ENCODE measurements at places on chromosomes 7 and 10. TPM values are rescaled to one million over a fixed set of nuclear protein-coding genes. Genes with fewer than 3 reads are reported as not detected.
A peak's percentile ranks its signal among the peaks of the same experiment; 100 is the strongest.

ATAD1 gene
- 55.9 TPM for total RNA-seq

DNA sequence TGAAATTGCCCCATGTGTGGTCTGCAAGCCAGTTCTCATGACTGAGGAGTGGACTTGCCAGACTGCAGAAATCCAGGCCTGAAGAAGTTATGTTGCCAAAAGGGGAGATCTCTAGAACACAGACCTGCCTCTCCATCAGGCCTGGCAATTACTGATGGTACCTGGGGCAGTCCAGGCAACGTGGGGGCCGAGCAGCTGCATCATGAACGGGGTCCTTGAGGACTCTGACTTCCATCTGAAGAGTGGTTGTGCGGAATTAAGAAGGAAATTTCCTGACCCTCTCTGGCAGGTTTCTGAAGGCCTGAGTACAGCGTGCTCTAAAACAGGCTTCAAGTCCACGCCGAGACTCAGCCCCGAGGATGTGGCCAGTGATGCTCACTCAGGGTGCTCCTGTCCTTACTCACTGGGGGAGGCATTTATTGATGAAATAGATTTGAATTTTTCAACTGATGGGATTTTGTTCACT lies 30.4 kb downstream of the RAMP3 start:
- no peak overlapping the region for H3K27ac ChIP-seq
- peaks cover 5% of the 10 kb centered on the region for H3K36me3 ChIP-seq
- DNase-seq, result no peak
- H3K27me3 ChIP-seq, result peaks cover 26% of the 10 kb centered on the region
- no peak overlapping the region for H3K4me3 ChIP-seq

DNA sequence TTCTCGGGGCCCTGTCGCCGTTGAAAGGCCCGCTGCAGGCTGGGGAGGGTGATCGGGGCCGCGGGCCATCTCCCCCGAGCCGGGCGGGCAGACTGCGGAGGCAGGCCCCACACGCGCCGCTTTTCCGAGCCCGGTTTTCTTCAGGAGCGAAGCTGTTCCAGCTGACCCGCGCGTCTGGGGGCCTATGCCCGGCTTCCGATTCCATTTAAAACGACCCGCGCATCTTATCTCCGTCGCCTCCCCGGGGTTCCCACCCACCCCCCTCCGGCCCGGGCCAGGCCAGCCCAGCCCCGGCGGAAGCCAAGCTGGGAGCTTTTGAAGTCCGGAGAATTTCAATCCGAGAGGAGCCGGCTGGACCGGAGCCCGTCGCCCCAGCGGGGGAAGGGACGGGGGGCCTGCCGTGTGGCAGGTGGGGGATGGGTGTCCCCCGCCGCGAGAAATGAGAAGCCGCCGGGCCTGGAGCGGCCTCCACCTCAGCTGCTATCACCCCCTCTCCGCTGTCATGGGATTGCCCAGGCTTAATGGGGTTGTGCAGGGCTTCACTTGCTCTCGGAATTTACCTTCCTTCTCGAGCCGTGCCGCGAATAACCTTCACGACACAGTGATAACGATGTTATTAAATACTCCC lies 3.1 kb upstream of the EVX1 start:
- H3K27ac ChIP-seq, result no peak overlapping the region
- peak overlapping the region; percentile 47 for H3K4me3 ChIP-seq
- H3K27me3 ChIP-seq, result peaks cover 85% of the 10 kb centered on the region

DNA sequence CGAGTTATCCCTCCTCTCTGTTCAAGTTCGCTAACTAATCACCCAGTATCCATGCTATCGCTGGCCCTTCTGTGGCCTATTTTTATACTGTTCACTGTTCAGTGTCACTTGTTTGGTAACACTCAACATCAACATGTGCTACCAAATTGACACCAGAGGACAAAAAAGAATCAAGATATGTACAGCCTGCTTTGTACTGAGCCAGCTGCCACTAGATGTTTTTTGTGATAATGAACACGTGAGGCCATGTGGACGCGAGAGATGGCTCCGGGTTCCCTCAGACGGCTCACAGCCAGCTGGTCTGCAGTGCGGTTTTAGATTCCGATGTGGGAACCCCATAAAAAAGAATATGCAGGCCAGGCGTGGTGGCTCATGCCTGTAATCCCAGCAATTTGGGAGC lies 21.2 kb downstream of the CAV1 start:
- H3K36me3 ChIP-seq, result no peaks in the 10 kb centered on the region
- H3K4me1 ChIP-seq, result no peaks in the 10 kb centered on the region
- peaks cover 17% of the 10 kb centered on the region for H3K27me3 ChIP-seq
- no peak overlapping the region for H3K4me3 ChIP-seq
- H3K27ac ChIP-seq, result no peak overlapping the region

- H3K36me3 ChIP-seq, result no peaks in the 10 kb centered on the region
- no peaks in the 10 kb centered on the region for H3K4me1 ChIP-seq
- H3K27me3 ChIP-seq, result peaks cover 37% of the 10 kb centered on the region
- no peak overlapping the region for H3K4me3 ChIP-seq
These were observed 51.4 kb downstream of the HECW1 start for GRCh38 chr7:43163885-43164284.

SLC26A5 gene
- not detected for total RNA-seq

DNA sequence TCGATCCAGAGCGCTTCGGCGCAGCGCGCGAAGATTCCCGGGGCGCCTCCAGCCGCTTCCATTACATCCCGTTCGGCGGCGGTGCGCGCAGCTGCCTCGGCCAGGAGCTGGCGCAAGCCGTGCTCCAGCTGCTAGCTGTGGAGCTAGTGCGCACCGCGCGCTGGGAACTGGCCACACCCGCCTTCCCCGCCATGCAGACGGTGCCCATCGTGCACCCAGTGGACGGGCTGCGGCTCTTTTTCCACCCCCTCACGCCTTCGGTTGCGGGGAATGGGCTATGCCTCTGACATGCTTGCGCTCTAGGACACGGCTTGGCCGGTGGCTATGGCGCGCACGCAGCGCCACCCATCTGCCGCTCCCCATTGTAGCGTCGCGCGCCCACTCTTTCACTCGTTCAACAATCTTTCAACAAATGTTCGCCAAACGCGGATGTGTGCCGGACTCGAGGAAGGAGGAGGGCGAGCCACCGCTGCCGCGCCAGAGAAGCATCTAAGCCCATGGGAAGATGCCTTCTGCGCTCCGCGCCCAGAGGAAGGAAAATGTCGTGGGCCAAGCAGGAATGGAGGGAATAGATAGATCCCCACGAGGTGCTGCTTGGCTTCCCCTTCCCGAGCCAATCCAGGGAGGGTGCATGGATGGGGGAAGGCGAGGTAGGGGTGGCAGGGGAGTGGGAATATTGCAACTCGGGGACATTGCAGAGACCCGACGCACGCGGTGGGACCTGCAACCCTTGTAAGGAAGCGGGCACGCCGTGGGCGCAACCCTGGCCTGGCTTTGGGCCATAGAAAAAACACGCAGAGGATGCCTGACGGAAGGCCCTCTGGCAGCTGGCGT lies 5.1 kb upstream of the CYP26A1 start:
- peaks cover 91% of the 10 kb centered on the region for H3K27me3 ChIP-seq
- no peak overlapping the region for H3K27ac ChIP-seq
- peak overlapping the region; percentile 67 for H3K4me3 ChIP-seq
- H3K36me3 ChIP-seq, result no peaks in the 10 kb centered on the region
- DNase-seq, result no peak
- peaks cover 21% of the 10 kb centered on the region for H3K4me1 ChIP-seq
